GM23248 (cell line): ENCODE measurements at places on chromosomes 5 and 9. TPM values are rescaled to one million over a fixed set of nuclear protein-coding genes. Genes with fewer than 3 reads are reported as not detected.

SPOCK1 gene
- 238 and 268 TPM in 2 replicates for total RNA-seq

RFESD gene
- 0.38 and 1.2 TPM in 2 replicates for total RNA-seq

CCNI2 gene
- not detected in 2 replicates for total RNA-seq

- no peaks in the 10 kb centered on the region for H3K27me3 ChIP-seq
- no peak for DNase-seq
- peaks cover 49% of the 10 kb centered on the region for H3K4me1 ChIP-seq
- H3K36me3 ChIP-seq = no peaks in the 10 kb centered on the region
Observed at GRCh38 chr9:120937127-120937526, 10.5 kb upstream of the TRAF1 start.

DNA sequence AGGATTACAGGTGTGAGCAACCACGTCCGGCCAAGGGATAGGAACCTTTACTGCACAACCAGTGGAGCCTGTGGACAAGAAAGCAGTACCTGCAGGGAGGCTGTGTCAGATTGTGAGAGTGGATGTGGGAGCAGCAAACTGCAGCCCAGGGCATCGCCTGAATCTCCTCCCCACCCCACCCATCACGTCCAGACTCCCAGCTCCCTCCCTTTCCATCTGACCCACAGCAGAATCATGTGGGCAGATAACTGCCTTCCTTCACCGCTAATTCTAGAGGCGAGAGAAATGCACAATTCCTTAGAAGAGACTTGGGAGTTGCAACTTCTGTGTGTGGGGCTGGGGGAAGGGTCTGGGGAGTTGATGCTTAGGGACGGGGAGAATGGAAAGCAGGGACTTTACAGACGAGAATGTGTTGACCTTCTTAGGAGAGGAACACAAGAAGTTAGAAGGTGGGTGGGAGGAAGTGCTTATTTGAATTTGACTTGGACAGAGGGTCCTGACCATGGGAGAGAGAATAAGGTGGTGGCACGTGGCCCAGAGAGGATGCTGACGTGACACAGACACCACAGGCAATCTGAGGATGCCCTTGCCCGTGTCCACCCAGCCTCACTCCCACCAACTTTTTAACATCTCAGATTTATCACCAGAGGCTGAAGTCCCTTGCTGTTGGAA, 4.5 kb upstream of the LCP2 start:
- peaks cover 6% of the 10 kb centered on the region; the same call in 1 of the 2 replicates for H3K27me3 ChIP-seq
- peaks cover 5% of the 10 kb centered on the region for H3K4me1 ChIP-seq
- no peak overlapping the region for H3K4me3 ChIP-seq
- no peak overlapping the region for H3K27ac ChIP-seq

DNA sequence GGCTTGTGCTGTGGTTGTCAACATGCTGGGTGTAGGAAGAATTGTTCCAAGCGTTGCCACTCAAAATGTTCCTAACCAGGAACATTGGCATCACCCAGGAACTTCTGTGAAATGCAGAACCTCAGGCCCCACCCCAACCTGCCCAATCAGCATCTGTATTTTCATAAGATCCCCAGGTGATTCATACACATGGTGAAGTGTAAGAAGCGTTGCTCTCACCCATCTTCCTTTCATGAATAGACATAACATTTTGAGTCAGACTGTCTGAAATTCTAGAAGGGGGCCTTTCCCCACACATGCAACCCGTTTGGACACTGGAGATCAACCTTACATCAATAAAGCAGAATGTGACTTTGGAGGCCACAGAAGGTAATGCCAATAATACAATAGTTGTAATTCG, 9.3 kb upstream of the AFAP1L1 start:
- H3K36me3 ChIP-seq = no peaks in the 10 kb centered on the region
- peaks cover 13% of the 10 kb centered on the region for H3K4me1 ChIP-seq
- H3K27ac ChIP-seq = no peak overlapping the region

DNA sequence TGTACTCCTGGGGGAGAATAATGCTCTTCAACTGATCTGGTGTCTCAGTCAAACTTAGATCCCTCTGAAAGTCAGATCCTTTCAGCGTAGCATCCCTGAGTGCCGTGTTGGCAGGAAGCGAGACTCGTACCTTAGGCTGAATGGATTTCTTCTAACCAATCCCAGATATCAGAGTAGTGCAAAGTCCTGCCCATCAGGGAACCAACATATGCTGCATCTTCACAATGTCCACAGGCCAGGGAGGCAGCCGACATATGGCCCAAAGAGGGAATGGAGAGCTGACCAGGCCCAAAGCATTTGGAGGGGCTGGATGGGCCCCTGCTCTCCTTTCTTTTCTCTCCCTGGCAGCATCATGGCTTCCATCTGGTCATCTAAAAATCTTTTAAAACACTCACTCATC, 497.0 kb upstream of the DAP start:
- no peak for DNase-seq
- no peaks in the 10 kb centered on the region for H3K36me3 ChIP-seq
- H3K4me3 ChIP-seq = no peak overlapping the region

- DNase-seq = peak; percentile 27
- no peak overlapping the region for H3K4me3 ChIP-seq
- peaks cover 17% of the 10 kb centered on the region for H3K4me1 ChIP-seq
- peak overlapping the region; percentile 48; the same call in 1 of the 2 replicates for H3K27ac ChIP-seq
- no peaks in the 10 kb centered on the region for H3K36me3 ChIP-seq
Observed at GRCh38 chr5:72402959-72403628, 82.9 kb downstream of the PTCD2 start.

DNA sequence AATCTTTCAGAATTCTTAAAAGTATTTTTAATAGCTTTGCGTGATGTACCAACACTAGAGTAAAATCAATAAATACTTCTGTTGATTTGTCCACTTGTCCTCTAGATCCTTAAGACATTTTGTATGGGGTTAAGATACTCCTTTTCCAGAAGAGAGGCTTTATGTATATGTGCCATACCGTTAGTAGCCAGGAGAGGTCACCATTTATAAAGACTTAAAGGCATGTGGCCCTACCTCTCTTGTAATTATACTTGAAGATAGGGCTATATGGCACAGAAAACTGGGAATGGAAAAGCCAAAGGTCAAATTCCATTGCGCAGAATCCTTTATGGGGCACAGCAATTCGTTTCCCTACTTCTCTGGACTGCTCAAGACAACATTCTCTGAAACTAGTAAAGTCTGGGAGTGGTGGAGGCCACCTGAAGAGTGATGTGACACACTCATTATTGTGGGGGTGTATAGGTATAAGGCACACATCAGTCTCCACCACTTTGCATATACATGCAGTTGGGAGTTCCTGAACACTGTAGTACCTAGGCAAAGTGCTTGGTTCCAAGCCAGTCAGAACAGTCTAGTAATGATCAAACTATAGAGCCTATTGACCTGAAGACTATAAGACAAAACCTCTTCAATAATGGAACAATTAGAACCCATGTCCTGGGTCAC, 140.1 kb upstream of the FBXL17 start:
- DNase-seq = peak; percentile 73
- H3K27ac ChIP-seq = no peak overlapping the region
- H3K36me3 ChIP-seq = no peaks in the 10 kb centered on the region
- H3K4me1 ChIP-seq = no peaks in the 10 kb centered on the region
- no peak overlapping the region for H3K4me3 ChIP-seq

DNA sequence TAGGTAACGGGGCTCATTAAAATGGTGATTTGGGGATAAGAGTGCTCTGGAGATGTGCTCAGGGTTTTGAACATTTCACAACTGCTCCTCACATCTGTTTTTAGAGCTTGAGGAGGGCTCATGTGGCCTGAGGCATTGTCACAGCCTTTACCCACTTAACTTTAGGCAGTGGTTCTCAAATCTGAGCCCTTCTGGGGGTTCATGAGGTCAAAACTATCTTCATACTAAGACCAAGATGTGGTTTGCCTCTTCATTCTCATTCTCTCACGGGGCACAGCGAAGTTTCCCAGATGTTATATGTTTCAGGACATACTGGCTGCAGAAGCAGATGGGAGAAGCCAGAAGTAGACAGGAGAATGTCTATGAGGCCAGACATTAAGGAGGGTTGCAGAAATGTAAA, 38.4 kb downstream of the STXBP1 start:
- no peaks in the 10 kb centered on the region for H3K27me3 ChIP-seq
- no peak overlapping the region for H3K27ac ChIP-seq
- no peak overlapping the region for H3K4me3 ChIP-seq
- H3K4me1 ChIP-seq = no peaks in the 10 kb centered on the region

GRCh38 chr9:111646417-111646816, 15.0 kb upstream of the GNG10 start:
- H3K4me3 ChIP-seq = no peak overlapping the region
- H3K27ac ChIP-seq = no peak overlapping the region
- no peaks in the 10 kb centered on the region for H3K27me3 ChIP-seq
- H3K36me3 ChIP-seq = peaks cover 29% of the 10 kb centered on the region
- DNase-seq = no peak
- H3K4me1 ChIP-seq = no peaks in the 10 kb centered on the region

- no peaks in the 10 kb centered on the region for H3K4me1 ChIP-seq
- H3K4me3 ChIP-seq = no peak overlapping the region
- no peaks in the 10 kb centered on the region for H3K27me3 ChIP-seq
- H3K36me3 ChIP-seq = no peaks in the 10 kb centered on the region
- DNase-seq = no peak
Observed at GRCh38 chr9:9719373-9720112, 893.3 kb downstream of the PTPRD start.

DNA sequence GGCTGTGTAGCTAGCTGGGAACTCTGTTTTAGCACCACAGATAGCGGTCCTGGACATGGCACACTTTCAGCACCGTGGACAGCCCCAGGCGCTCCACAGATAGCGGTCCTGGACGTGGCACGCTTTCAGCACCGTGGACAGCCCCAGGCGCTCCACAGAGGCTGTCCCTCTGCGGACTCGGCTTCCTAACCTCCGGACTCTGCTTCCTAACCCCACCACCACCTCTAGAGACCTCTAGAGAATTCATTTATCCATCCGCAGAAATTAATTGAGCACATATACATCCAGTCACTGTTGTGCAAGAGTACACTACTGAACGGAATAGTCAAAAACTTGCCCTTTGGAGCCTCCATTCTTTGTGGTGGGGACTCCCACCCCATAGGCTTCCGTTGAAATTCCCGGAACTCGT, 27.4 kb downstream of the UNC5A start:
- peak; percentile 92 for DNase-seq
- H3K27me3 ChIP-seq = peaks cover 16% of the 10 kb centered on the region; the same call in 1 of the 2 replicates
- no peaks in the 10 kb centered on the region for H3K36me3 ChIP-seq
- H3K27ac ChIP-seq = no peak overlapping the region
- H3K4me1 ChIP-seq = no peaks in the 10 kb centered on the region
- no peak overlapping the region for H3K4me3 ChIP-seq

- DNase-seq = no peak
- no peaks in the 10 kb centered on the region for H3K4me1 ChIP-seq
- H3K27me3 ChIP-seq = no peaks in the 10 kb centered on the region
- no peak overlapping the region for H3K4me3 ChIP-seq
Observed at GRCh38 chr5:118506217-118506852, 482.0 kb downstream of the DTWD2 start.

DNA sequence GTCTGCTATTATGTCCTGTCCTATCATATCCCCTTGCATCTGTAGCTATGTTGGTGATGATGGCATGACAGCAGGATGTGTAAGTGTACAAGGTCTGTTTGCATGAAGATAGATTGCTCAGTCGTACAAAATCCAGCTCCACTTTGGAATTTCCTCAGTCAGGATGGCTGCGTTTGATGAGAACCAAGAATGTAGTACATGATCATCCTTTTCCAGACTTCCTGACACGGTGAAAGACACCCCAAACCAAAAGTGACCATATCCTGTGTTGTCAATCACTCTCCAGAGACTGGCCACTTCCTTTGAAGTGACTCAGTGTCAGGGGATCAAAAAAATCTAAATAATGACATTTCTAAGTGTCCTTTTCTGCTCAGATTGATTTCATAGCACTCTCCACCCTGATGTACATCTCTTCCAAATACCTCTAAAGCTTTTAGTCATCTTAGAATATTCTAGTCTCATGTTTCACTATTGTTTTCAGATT, 213.4 kb downstream of the PLK2 start:
- DNase-seq = no peak
- H3K27me3 ChIP-seq = no peaks in the 10 kb centered on the region
- no peak overlapping the region for H3K27ac ChIP-seq
- H3K4me1 ChIP-seq = no peaks in the 10 kb centered on the region; the same call in 1 of the 2 replicates
- H3K4me3 ChIP-seq = no peak overlapping the region

DNA sequence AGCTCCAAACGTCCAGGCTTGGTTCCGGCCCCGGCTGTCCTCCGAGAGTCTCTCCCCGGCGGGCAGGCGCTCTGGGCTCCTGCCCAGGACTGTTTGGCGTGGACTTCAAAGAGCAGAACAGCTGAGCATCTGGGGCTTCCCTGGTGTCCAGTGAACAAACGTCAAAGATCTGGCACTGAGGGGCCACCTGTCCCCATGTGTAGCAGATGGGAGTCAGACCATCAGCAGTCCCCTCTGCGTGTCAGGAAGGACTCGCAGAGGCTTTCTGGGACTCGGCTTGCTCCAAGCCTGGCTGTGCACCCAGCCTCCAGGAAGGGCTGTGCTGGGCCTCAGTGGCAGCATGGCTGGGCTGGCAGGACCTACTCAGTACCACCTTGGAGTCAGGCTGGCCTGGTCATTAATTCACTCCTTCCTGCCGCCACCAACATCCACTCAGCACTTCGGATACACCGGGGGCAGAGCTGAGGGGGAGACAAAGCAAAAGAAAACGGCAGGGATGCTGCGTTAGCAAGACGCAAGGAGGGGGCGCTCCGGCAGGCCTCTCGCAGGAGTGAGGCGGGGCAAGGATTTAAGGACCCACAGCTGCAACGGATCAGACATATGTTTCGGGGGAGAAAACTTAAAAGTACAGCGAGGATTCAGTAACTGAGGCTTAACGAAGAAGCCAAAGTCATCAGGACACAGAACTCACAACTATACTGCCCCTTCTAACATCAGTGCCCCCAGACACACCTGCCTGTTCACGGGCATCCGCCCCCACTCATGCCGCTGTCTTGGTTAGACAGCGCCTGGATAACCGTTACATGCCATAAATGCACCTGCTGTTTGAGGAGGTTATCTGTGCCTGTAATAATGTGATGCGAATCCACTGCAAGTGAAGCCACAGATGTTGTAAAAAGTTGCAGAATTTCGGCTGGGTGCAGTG, 164.5 kb upstream of the PHYKPL start:
- no peaks in the 10 kb centered on the region for H3K27me3 ChIP-seq
- H3K27ac ChIP-seq = no peak overlapping the region
- no peak for DNase-seq
- no peaks in the 10 kb centered on the region for H3K36me3 ChIP-seq
- no peak overlapping the region for H3K4me3 ChIP-seq

DNA sequence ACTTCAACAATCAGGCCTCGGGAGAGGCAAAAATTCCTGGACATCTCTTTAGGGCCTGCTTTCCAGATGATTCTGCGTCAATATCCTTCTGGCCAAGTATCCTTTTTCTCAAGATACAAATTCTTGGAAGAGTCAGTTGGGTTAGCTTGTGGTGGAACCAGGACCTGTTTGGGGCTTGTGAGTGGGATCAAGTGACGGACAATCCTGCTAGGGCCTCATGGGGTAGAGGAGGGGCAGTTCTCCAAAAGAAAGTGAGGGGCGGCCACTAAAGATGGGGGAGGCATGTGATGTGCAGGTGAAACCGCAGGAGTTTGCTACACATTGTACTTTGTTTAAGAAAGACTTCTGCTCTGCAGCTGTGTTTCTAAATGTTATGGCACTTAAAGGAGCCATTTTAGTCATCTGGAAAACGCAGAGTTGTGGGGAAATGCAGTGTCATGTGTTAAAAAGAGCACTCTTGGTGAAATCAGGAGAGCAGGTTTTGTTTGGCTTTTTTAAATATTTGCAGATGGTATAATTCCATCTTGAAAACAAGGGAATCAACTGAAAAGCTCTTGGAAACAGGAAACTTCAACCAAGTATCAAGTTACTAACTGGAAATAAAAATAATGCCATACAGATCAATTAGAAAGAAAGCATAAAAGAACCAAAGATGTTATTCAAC, 27.4 kb upstream of the GSN start:
- no peaks in the 10 kb centered on the region for H3K36me3 ChIP-seq
- H3K27ac ChIP-seq = peak overlapping the region; percentile 16
- no peak overlapping the region for H3K4me3 ChIP-seq
